T-helper 2 cell treated with Interferon-gamma antibody and Interleukin-4, amounts not matched to agents 100 ng/mL and 5 ng/mL, for 36 hours (primary cell): ENCODE measurements at places on chromosomes 11 and 22. TPM values are rescaled to one million over a fixed set of nuclear protein-coding genes. Genes with fewer than 3 reads are reported as not detected.

Gene LDHAL6A
- 0.11 TPM in 1 of 2 replicates, not detected in the other for total RNA-seq

Gene CAT
- 39.8 and 41.7 TPM in 2 replicates for total RNA-seq

Gene ACTN3
- total RNA-seq = 0.05 TPM in 2 replicates

Gene INPP5J
- 0.30 TPM in 1 of 2 replicates, not detected in the other for total RNA-seq

Gene TRPM5
- not detected in 2 replicates for total RNA-seq

Gene MS4A2
- total RNA-seq = not detected in 2 replicates

Gene TESMIN
- total RNA-seq = 7.6 and 11.0 TPM in 2 replicates

Gene PGA5
- not detected in 2 replicates for total RNA-seq

Gene DDX25
- total RNA-seq = 0.09 TPM in 1 of 2 replicates, not detected in the other

Gene DUSP18
- total RNA-seq = 11.0 and 11.2 TPM in 2 replicates

Gene CHKB
- total RNA-seq = 98.8 and 105 TPM in 2 replicates

Gene PHLDB1
- total RNA-seq = 0.34 and 0.36 TPM in 2 replicates

Gene MLC1
- 0.32 and 0.55 TPM in 2 replicates for total RNA-seq

Gene OR51B2
- not detected in 2 replicates for total RNA-seq

Gene PPFIBP2
- total RNA-seq = 9.0 and 10.0 TPM in 2 replicates

Gene CCDC89
- 0.43 TPM in 1 of 2 replicates, not detected in the other for total RNA-seq

Gene JAML
- 73.7 and 78.9 TPM in 2 replicates for total RNA-seq

Gene BRSK2
- 0.09 TPM in 1 of 2 replicates, not detected in the other for total RNA-seq

Gene SMARCB1
- total RNA-seq = 82.7 and 89.2 TPM in 2 replicates

Gene MS4A7
- not detected in 2 replicates for total RNA-seq

Gene MS4A4A
- not detected in 2 replicates for total RNA-seq

Gene EHF
- total RNA-seq = not detected in 2 replicates

Gene TMEM121B
- total RNA-seq = 0.09 TPM in 2 replicates

Gene MYO7A
- total RNA-seq = 0.07 and 0.23 TPM in 2 replicates

Gene FOLH1
- total RNA-seq = not detected in 2 replicates

Gene RTN4RL2
- 0.20 TPM in 2 replicates for total RNA-seq

Gene CABP4
- total RNA-seq = 3.7 and 4.0 TPM in 2 replicates

Gene CALCB
- 1.1 and 1.6 TPM in 2 replicates for total RNA-seq

Gene CAVIN3
- total RNA-seq = 6.2 and 6.8 TPM in 2 replicates

Gene POU2AF1
- 2.6 and 3.3 TPM in 2 replicates for total RNA-seq

Gene MMP10
- not detected in 2 replicates for total RNA-seq

Gene DRAP1
- total RNA-seq = 131 and 132 TPM in 2 replicates

Gene PLAAT5
- not detected in 2 replicates for total RNA-seq

Gene SLC35F2
- total RNA-seq = 9.9 and 10.8 TPM in 2 replicates

Gene IFT27
- total RNA-seq = 25.2 and 26.9 TPM in 2 replicates

Gene B4GALNT4
- 1.1 and 1.2 TPM in 2 replicates for total RNA-seq

Gene OR2AT4
- not detected in 2 replicates for total RNA-seq

Gene SCN4B
- 0.11 TPM in 1 of 2 replicates, not detected in the other for total RNA-seq

Gene DCHS1
- 0.43 and 0.45 TPM in 2 replicates for total RNA-seq

Gene PNPLA3
- total RNA-seq = 0.25 and 0.36 TPM in 2 replicates

Gene TLCD5
- 0.27 and 0.50 TPM in 2 replicates for total RNA-seq
